ENCODE measurements at places on chromosomes 4 and X.

DNA sequence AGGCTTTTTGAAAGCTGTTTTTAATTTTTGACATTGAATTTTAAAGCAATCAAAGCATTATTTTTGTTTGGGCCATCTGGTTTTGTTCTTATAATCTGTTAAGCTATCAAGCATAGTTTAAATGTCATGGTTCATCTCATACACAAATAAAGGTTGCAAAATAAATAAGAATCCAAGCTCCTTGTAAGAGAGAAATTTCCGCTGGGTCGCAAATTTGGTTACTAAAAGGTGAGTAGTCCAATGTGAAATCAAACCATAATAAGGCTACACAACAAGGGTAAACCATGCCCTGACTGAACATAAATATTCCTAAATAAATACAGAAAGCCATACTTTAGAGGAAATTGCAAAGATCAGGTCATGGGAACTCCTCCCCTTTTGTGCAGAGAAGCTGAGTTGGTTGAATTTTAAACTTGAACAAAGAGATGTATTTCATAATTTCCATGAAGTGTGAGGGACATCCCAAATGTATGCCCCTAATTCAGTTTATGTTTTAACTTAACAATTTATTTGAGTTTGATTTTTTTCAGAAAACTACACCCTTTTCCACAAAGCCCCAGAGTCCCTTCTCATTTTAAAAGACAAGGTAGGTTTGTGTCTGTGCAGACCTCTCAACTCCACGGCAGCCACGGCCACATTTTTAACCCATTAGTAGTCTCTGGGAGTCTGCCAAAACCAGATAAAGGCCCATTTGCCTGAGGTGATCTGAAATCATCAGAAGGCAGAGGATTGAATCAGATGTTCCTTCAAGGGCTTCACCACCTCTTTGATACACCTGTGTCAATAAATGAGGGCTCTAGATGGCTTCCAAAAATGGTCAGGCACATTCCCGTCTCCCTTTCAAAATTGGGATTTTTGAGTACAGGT is 85.2 kb downstream of the PLAC1 start:
- peak; percentile 32 for DNase-seq

- DNase-seq, result no peak
These were observed 234.1 kb downstream of the CPE start for GRCh38 chr4:165612936-165613335.

GRCh38 chr4:8082517-8083055 is 76.0 kb downstream of the ABLIM2 start:
- DNase-seq, result no peak

- DNase-seq, result no peak
These were observed 298.1 kb downstream of the UNC5C start for GRCh38 chr4:95250544-95251137.

GRCh38 chrX:96688789-96689188 is 4.1 kb downstream of the DIAPH2 start:
- DNase-seq, result no peak

DNA sequence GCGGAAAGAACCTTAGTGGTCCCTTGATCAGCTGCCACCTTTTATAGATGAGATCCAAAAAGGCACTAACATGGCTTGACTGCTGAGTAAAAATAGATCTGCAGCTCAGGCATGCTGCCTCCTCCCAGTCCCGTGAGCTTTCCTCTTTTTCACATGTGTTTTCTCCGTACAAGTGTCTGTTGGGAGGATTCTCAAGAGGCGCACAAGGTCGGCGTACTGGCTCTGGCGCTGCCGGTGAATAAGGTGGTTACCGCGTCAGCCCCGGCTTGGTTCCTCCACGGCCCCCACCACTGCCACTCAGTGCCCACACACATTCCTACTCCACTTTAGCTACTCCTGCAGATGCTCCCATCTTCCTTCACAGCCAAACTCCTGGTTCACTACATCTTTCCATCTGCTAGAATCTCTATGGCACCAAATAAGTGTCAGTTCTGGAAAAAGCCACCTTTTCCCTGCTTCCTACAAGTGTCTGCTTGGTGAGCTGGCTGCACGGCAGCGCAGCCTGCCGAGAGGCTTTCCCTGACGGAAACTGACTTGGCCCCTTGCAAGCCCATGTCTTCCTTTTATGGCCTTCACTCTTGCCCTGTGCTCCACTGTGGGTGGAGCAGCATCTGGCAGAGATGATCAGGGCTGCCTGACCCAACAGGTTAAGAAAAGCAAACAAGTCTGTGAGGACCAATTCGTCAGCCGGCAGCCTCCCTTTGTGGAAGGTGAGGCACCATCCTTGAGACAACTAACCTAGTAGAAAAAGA is 99.8 kb downstream of the KLHL8 start:
- DNase-seq, result peak; percentile 86

DNA sequence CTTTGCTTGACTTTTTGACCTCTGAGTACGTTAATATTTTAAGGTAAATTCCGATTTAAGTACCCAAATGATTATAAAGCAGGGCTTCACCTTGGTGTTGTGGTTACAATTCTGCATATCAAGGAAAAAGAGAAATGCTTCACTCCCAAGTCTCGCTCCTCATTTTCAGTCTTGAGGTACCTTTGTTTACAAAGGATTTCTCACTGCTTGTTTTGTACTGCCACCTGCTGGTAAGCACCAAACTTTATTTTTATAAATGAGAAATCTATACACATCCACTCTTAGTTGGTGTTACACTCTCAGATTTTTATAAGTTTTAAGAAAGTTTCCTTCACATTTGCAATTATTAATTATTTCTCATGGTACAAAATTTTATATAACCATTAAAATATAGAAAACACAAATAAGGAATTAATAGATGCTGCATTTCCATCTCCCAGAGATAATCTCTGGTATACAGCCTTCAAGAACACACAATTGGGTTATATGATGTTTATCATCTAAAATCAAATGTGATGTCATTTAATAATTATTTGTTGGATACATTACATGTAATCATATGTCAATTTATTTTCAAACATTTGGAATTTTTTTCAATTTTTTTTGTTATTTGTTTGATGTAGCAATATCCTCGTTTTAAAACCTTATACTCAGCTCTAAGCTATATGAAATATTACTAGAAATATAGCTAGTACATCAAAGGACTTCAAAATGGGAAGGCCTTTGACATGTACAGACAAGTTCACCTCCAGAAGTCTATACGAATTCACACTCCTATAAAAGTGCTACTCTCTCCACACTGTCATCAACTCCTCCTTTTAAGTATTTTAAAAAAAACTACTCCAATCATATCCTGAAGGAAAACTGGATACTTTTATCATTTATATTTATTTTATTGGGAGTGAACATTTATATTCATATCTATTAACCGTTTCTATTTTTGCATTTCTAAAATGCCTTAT is 179.9 kb downstream of the KCNIP4 start:
- peak; percentile 30 for DNase-seq

DNA sequence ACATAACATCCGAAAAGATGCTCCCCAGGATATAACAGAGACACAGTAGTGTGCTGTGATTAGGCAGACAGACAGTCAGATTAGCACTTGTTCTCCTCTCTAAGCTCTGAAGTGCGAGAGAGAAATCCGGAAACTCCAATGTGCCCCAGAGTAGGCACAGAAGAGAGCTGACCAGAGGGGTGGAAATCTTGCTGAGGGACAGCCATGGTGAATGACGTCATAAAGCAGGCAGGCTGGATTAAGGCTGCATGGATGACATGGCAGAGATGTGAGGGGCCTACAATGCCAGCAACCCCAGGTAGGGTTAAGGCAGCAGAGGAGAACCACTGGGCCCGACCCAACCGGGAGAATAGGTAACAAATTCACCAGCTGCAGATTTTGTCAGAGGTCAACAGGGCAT is 53.3 kb downstream of the MEPE start:
- DNase-seq, result no peak

DNA sequence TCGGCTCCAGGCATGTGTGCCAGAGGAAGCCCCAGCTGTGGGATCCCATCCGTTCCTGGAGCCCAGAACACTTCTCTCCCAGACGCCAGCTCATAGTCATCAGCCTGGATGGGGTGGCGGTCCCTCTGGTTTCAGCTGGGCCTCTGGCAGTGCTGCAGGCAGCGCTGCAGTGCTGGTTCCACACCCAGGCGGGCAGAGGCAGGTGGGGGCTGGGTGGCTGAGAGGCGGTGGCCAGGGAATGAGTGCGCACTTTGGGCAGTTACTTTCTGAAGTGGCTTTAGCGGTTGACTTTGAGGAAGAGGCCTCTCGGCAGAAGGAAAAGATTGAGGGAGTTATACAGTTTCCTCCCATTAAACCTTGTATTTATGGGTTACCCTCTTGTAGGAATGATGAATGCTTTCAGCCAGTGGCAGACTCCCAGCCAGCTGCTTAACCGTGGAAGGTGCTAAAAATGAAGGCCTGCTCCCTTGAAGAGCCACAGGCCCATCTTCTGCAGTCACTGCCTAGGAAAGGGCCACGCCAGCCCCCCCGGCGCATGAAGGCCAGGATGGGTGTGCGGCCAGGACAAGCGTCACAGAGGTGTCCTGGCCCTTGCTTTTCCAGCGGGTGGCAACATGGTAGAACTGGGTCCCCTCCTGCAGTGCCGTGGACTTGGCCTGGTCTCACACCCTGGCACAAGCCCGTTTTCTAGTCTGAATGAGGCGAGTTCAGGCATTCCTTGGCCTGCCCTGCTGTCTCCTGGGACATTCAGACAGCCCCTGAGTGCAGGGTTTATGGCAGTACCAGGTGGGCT is 9.9 kb downstream of the TADA2B start:
- no peak for DNase-seq

- no peak for DNase-seq
These were observed 19.5 kb upstream of the PACRGL start for GRCh38 chr4:20680736-20681135.

DNA sequence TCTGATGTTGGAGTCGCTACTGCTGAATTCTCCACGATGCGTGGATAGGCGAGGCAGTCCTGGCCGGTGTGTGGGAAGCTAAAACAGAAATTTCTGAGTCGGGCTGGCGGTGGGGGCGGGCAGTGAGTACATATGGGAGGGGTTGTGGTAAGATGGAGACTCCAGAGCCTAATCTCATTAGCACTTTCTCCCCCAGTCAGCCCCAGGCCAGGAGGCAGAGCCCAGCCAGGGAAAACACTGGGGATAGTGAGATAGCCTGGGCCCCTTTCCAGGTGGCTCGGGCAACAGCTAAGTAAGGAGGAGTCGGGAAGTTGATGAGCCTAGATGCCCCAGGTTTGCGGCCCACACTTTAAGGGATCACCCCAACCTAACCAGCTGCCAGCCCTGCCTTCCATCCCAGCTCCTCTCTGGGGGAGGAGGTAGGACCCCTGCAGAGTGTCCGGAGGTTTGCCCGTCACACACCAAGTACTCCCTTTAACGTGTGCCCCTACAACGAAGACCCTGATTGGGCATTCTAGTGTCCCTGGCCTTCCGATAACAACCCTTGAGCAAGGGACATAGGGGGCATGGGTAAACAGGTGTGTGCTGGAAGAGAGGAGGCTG is 2.4 kb upstream of the LOC101059915 start:
- no peak for DNase-seq

DNA sequence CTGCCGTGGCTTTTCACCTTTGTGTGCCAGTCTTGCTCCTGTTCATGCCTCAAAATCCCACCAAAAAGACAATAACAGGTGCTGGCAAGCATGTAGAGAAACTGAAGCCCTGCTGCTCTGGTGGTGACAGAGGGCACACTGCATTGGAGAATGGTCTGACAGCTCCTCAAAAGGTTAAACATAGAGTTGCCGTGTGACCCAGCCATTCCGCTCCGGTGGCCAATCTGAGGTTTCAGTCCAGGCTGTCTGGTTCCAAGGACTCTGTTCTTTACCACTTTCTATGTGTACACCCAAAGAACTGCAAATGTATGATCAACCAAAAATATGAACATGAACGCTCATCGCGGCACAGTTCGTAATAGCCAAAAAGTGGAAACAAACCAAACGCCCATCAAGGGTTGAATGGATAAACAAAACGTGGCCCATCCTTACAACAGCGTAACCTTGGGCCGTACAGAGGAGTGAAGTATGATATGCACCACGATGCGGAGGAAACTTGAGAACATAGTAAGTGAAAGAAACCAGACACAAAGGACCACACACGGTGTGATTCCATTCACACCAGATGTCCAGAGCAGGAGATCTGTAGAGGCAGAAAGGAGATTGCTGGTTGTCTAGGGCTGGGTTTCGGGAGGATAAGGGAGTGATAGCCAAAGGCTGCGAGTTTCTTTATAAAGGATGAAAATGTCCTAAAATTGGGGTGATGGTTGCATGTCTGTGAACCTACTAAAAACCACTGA is 33.6 kb upstream of the WFS1 start:
- DNase-seq, result no peak

GRCh38 chrX:101460669-101461068 is 24.6 kb upstream of the ARMCX4 start:
- DNase-seq, result no peak

DNA sequence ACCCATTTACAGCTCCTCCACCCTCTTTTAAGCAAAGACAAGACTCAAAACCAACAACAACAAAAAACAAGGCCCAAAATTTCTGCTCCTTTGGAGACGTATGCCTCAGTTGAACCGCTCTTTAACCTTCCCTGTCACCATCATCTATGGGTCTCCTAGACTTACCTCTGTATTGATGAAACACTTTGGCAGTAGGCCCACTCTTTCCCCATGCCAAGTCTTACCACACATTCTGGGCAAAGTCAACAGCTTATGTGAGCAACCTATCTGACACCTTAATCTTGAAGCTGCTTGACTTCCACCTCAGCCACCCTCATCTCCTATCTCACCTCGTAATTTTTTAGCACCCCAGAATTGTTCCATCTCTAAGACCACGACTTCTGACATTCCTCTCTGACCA is 99.7 kb upstream of the CXorf66 start:
- no peak for DNase-seq

DNA sequence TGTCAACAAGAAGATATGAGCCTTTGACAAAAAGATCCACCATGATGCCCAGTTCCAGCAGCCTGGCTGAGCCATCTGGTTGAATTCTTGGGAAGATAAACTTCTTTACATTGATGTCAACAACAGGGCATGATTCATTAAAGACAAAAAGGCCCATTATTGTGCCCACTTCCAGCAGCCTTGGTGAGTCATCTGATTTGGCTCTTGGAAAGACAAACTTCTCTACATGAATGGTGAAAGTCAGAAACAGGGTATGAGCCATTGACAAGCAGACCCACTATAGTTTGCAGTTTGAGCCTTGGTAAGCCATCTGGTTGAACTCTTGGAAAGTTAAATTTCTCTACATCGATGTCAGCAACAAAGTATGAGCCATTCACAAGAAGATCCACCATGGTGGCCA is 4.1 kb upstream of the CSF2RA start:
- no peak for DNase-seq

- no peak for DNase-seq
These were observed 319.3 kb downstream of the RAB28 start for GRCh38 chr4:13164783-13165331.

GRCh38 chr4:32624943-32625603 is 1904.9 kb downstream of the PCDH7 start:
- no peak for DNase-seq

GRCh38 chr4:185638548-185639301 is 103.4 kb upstream of the PDLIM3 start:
- DNase-seq, result no peak

GRCh38 chrX:16651391-16652024 is 1.6 kb downstream of the S100G start:
- DNase-seq, result no peak

GRCh38 chrX:130084631-130085237 is 25.6 kb downstream of the ELF4 start:
- DNase-seq, result no peak

- no peak for DNase-seq
These were observed 174.0 kb downstream of the AFAP1 start for GRCh38 chr4:7765666-7766065.

- DNase-seq, result peak; percentile 50
These were observed 52.4 kb upstream of the TRIM2 start for GRCh38 chr4:153151535-153152455.

- no peak for DNase-seq
These were observed 113.2 kb upstream of the LSM6 start for GRCh38 chr4:146062340-146062739.
